ENCODE measurements at places on chromosomes 16 and 17.

GRCh38 chr16:75065149-75065505 lies 51.5 kb downstream of the LDHD start:
- DNase-seq = peak; percentile 18

DNA sequence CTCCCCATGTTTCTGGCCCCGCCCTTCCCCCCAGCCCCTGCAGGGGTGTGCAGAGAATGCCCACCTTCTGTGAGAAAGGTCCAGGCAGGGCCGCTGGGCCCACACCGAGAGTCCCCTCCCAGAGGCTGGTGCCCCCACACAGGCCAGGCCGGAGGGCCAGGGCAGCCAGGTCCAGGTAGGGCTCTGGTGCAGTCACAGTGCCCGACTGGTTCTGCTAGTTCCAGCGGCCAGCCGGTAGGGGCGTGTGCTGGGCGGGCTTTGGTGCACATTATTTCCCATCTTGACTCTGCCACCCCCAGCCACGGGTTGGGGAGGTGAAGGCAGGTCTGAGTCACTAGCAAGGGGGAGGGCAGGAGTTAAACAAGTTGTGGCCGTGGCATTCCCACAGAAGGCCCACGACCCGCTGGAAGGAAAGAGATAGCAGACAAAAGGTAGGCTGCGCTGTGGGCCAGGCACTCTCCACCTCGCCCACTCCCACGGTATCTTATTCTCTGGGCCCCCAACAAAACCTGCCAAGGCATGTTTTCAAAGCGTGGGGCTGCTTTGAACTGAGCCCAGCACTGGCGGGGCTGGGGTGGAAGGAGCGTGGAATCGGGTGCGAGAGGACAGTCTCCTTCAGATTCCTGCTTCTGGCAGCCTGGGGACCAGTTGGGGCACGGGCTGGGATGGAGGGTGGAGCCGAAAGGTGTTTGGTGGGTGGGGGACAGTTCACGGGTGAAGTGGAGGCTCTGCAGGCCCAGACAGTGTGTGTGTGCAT lies 1.9 kb downstream of the EPN3 start:
- DNase-seq = no peak

DNA sequence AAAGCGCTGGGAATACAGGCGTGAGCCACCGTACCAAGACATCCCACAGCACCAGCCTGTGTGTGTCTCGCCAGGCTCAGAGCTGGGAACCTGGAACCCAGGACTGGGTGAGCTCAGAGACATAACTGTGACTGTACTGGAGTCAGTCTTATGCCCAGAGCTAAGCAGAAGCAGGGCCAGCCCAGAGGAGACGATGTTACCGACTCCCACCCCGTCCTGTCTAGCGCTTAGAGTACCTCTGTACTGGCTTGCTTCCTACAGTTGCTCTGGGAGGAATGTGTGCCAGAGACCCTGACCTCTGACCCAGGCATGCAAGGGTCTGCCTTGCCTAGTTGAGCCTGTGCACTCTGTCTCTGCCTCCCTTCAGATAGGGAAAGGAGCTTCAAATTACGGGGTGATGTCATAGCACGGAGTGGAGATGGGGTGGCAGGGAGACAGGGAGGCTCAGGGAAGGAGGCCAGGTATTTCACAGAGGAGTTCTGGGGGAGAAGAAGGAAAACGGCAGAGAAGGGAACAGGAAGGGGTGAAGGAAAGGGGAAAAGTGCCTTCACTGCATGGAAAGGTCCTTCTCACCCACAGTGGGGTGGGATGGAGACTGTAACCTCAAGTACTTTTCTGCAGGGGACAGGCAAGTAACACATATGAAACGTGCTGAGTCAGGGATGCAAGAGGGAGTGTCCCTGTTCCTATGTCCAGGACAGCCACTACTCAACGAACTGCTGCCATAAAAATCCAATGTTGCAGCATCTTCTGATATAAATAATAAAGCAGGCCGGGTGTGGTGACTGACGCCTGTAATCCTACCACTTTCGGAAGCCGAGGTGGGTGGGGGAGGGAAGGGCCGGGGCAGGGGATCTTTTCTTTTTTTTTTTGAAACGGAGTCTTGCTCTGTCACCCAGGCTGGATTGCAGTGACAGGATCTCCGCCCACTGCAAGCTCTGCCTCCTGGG lies 5.8 kb upstream of the ARMC5 start:
- no peak for DNase-seq

- peak; percentile 34 for DNase-seq
Observed at GRCh38 chr16:17448640-17449638, 21.8 kb downstream of the XYLT1 start.

GRCh38 chr17:80921159-80921558 lies 70.5 kb upstream of the CHMP6 start:
- no peak for DNase-seq

- no peak for DNase-seq
Observed at GRCh38 chr17:37067555-37068111, 118.9 kb downstream of the AATF start.

DNA sequence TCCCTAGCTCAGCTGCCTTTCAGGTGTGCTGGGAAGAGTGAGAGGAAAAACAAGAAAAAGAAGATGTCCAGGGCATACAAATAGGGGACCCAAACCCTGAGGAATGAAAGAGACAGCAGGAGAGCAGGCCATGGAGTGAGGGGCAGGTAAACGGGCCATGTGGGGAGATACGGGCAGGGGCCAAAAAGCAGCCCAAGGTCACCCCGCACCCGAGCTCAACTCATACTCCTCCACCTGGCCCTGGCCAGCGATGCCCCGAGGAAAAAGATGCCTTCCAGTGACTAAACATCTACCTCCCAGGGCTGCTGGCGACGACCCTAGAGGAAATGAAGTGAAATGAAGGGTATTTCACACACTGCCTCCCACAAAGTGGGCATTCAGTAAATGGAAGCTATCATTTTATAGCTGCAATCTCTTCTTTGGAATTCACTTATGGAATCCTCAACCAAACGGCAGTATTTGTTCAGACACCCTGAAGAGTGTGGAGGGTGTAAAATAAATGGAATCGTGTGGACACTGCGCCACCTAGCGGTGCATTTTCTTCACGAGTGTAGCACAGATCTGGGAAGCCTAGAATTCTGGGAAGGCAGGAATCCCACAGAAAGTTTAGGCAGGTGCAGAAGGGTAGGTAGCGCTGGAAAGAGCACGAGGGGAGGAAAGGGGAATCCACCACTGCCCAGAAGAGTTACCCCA lies 14.9 kb downstream of the ELAC2 start:
- peak; percentile 7 for DNase-seq

GRCh38 chr17:17453088-17453487 lies 23.7 kb upstream of the MED9 start:
- no peak for DNase-seq

DNA sequence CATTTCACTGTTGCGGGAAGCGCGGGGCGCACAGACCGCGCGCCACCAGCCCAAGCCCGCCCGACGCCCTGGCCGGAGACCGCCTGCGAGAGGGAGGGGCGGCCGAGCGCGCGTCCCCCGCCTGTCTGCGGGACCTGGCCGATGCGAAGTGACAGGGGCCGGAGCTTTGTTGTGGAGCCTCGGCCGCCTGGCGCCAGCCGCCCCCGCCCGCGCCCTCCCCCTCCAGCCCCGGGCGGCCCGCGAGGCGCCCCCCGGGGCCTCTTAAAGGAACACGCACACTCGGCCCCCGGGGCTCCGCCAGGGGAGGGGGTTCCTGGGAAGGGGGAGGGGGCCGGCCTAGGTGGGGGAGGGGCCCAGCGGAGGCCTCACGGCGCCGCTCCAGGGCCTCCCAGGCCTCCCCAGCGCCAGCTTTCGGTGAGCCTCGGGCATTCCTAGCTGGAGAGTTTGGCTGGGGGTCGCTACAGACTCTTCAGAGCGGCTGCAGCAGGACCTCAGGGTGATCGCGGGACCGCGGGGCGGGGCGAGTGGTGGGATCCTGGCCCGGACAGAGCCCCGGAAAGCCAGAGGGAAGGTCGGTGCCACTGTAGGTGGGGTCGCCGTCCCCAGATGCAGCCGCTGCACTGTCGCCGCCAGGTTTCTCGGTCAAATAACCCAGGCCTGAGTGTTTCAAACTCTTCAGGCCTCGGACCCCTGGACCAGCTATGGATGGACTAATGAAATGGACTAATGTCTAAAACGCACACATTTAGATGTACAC lies 2.4 kb upstream of the TBX2 start:
- DNase-seq = no peak

DNA sequence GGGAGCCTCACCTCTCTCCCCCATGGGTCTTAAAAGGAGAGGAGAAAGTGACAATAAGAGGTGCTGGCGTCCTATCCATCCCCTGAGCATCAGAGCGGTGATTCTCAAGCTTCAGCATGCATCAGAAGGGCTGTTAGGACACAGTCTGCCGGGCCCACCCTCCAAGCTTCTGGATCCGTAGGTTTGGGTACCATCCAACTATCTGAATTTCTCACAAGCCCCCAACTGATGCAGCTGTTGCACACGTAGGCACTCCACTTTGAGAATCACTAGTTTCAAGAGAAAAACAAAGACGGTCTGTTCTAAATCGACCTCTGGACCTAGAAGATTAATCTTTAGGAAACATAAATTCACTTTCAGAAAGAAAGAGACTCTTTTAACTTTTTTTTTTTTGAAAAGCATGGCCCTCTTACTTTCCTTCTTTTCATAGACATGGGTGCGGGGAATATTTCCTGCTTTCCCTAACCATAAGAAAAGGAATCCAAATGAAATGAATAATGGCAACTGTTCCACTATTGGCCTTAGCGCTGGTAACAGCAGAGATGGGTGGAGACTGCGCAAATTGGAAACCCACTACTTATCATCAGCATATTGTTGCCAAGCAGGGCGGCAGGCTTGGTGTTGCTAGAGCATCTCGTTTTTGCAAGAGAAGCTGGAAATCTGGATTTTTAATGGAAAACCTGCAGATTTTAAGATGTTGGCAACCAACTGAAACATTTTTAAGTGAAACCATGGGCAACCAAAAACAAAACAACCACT lies 144.4 kb downstream of the GAS7 start:
- DNase-seq = no peak

DNA sequence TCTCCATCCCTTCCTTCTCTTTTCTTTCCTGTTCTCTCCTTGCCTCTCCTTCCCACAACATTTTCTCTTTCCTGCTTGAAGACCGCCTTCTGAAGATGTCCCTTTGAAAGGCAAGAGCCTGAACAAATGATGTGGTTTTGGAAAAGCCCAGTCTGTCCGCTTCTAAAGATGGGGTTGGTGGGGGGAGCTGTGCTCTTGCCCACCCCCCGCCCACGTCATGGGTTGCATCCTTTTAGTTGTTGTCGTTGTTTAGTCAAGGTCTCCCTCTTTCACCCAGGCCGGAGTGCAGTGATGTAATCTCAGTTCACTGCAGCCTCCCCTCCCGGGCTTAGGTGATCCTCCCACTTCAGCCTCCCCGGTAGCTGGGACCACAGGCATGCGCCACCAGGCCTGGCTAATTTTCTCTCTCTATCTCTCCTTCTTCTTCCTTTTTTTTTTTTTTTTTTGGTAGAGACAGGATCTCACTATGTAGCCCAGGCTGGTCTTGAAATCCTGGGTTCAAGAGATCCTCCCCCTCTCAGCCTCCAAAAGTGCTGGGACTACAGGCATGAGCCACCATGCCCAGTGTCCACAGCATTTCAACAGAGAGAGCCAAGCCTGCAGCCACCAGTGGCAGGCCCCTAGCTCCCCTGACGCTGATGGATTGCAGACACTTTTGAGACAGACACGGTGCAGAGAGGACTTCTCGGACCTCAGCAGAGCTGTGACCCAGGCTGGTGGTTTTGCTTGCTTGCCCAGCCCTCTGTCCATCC lies 26.0 kb upstream of the CIBAR2 start:
- DNase-seq = no peak

GRCh38 chr17:40659911-40660310 lies 5.1 kb downstream of the KRT222 start:
- DNase-seq = no peak

DNA sequence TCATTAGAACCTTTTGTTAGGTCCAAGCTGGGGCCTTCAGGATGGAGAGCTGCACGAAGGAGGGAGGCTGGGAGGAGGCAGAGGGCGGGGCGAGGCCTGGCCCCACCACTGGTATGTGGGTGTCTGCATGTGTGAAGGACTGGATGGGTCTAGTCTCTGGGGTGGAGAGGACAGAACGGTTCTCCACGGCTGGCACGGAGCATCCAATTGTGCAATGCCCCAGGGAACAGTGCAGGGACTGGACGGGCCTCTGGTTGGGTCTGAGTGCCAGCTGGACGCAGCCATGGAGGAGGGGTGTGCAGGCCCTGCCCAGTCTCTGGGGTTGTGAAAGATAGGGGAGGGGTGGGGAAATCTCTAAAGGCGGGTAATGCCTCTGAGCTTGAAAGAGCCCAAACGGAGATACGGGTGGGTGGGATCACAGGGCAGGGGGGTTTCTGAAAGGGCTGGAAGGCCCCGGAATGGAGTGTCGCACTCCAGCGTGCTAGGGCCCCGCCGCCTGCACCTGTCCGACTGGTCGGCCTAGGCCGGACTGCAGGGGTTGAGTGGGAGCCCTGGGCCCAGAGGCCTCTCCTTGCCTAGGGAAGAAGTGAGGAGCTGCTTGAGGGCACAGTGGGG lies 1.6 kb downstream of the PPL start:
- DNase-seq = no peak

GRCh38 chr17:39924691-39925055 lies 2.7 kb downstream of the ORMDL3 start:
- no peak for DNase-seq

DNA sequence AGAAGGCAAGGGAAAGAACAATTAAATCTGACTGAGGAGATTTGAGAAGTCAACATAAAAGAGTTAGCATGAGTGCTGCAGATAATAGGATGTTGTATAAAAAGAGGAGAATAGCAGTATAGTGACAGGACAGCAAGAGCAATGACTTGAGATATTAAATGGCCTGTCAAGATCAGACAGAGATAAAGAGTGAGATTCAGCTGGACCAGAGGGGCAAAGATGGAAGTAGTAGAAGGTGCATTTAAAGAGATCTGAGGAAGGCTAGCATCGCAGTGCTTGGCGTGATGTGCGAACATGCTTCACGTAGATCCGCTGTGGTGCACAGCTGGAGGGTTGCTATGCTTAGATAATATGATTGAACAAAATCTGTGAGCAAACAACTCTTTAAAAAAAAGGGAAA lies 1422.6 kb upstream of the CDH8 start:
- no peak for DNase-seq

GRCh38 chr16:67207249-67208091 lies 8.5 kb downstream of the ELMO3 start:
- DNase-seq = no peak

GRCh38 chr16:84959045-84959576 lies 52.2 kb downstream of the ZDHHC7 start:
- DNase-seq = no peak

DNA sequence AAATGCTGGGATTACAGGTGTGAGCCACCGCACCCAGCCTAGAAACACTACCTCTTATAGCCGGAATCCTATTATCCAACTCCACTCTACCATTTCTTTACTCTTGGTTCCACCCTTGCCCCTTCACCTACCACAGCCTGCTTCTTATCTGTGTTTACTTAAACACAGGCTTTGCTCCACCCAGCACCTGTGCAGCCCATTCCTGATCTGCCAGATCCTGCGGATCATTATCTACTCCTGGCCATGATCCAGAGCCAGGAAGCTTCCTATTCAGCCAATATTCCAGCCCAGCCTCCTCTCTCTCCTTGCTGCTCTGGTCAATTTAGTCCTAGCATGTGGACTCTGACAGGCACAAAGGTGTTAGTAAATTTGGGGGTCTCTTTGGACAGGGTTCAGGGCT lies 98.8 kb upstream of the MED13 start:
- DNase-seq = no peak

Measured in activated effector memory CD4-positive, alpha-beta T cell treated with Interleukin-2 at 50 U/mL for 16 hours (primary cell).